ENCODE measurements at places on chromosomes 2 and 18.

DNA sequence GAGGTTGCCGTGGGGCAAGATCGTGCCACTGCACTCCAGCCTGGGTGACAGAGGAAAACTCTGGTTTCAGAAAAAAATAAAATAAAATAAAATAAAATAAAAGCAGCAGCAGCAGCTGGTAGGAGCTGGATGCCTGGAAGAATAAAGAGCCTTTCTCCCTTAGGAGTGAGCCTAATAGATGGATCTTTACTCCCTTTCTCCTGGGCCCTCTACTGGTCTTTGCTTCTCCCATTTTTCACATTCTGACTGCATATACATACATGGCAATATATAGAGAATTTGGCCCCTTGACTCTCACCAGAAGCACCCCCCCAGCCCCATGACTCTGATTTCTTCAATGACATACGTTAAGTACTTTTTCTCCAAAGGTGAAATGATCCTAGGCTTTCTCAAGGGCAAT is 9.8 kb upstream of the MALT1 start:
- DNase-seq, result peak; percentile 30

- no peak for DNase-seq
Observed at GRCh38 chr18:48136827-48137373, 206.4 kb upstream of the SMAD2 start.

GRCh38 chr2:174334278-174334715 is 457 bp upstream of the SP9 start:
- DNase-seq, result peak; percentile 36

- DNase-seq, result peak; percentile 84
Observed at GRCh38 chr2:64606479-64607363, 47.0 kb downstream of the SERTAD2 start.

GRCh38 chr2:199370150-199370780 is 87.5 kb downstream of the SATB2 start:
- DNase-seq, result peak; percentile 47

DNA sequence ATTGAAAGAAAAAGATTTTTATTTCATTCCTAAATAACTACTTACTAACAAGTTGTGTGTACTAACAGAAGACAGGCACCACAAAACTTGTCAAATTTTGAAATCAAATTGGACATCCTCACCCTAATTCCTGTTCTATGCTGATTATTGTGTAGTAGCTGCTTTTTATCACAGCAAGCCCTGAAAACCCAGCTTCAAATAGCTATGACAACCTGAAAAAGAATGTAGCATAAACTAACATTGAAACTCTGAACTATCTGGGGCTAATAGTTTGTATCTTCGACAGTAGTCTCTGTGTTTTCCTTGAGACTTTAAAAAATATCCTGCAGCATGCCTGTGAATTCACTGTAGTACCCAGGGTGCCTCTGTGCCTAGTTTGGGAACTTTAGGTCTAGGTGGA is 122.6 kb downstream of the WDPCP start:
- DNase-seq, result peak; percentile 8

DNA sequence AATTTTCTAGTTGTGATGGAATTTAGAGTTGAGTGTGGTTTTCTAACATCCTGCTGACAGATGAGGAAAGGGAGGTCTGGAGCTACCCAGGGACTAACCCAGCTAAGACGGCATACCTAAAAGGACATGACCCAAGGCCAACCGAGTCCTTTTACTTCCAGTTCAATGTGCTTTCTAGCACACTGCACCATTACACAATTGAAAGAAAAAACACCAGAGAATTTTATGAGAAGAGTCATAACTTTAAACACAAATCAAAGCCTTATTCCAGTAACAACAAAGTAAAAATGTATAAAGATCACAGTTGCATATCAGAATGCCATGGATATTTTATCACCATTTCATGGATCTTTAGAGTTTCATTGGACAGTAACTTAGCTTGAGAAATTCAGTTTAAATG is 480.3 kb downstream of the MEIS1 start:
- peak; percentile 75 for DNase-seq

GRCh38 chr18:44654573-44654972 is 26.1 kb upstream of the SETBP1 start:
- DNase-seq, result peak; percentile 85

GRCh38 chr2:54464341-54464740 is 8.2 kb downstream of the SPTBN1 start:
- DNase-seq, result no peak

DNA sequence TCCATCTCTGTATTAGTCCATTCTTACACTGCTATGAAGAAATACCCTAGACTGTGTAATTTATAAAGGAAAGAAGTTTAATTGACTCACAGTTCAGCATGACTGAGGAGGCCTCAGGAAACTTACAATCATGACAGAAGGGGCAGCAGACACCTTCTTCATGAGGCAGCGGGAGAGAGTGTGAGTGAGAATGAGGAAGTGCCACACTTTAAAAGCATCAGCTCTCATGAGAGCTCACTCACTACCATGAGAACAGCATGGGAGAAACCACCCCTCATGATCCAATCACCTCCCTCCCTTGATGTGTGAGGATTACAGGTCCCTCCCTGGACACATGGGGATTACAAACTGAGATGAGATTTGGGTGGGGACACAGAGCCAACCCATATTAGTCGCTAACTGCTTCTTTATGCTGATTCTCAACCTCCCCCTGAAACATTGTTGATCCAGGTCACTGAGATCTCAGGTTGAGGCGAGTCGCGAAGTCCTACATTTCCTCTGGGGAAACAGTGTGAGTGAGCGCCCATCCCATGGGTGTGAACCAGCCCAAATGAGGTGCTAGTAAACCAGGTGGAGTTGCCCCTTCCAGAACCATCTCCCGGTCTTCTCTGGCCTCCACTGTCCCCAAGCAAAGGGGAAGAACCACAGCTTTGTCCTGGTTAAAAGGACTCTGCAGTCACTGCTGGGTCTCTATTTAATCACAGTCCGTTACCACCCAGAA is 123.8 kb downstream of the CAPN13 start:
- DNase-seq, result no peak

DNA sequence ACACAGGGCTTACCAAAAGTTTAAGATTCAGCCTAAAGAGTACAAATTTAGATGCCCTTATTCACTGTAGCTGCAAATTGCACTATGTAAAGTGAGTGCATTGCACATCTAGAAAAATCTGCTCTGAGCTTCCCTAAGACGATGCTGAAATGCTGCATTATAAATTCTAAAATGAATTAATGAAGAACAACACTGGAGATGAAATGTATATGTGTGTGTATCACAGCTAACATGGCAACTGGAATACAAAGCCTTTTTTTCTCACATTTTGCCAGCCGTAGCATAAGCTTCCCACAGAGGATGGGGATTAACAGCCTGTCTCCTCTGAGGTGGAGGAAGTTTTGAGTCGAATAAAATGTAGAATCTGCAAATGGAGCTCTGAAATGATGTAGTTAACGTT is 338.3 kb upstream of the ZEB2 start:
- DNase-seq, result no peak

DNA sequence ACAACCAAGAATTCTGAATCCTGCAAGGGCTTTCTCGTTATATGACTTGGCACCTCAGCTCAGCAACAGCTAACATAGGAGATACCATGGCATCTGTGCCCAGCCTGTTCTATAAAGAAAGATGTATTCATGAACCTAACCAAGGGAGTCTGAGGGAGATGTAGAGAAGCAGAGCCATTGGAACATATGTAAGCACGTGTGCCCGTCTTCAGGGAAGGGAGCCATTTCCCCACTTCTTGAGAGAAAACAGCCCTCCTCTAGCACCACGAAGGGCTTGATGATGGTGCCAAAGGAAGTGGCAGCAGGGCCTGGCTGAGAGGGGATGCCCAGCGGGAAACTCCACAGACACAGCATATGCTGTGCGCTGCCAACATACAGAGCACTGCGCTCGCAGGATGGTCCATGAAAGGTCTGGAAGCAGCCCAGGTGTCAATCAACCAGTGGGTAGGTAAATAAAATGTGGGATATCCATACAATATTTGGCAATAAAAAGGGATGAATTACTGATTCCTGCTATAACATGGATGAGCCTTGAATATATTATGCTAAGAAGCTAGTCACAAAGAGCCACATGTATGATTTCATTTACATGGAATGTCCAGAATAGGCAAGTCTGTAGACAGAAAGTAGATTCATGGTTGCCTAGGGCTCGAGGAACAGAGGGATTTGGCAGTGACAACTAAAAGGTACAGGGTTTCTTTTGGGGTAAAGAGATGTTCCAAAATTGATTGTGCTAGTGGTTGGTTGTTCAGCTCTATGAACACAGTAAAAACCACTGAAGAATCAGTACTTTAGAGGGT is 16.1 kb downstream of the TMEM247 start:
- peak; percentile 64 for DNase-seq

DNA sequence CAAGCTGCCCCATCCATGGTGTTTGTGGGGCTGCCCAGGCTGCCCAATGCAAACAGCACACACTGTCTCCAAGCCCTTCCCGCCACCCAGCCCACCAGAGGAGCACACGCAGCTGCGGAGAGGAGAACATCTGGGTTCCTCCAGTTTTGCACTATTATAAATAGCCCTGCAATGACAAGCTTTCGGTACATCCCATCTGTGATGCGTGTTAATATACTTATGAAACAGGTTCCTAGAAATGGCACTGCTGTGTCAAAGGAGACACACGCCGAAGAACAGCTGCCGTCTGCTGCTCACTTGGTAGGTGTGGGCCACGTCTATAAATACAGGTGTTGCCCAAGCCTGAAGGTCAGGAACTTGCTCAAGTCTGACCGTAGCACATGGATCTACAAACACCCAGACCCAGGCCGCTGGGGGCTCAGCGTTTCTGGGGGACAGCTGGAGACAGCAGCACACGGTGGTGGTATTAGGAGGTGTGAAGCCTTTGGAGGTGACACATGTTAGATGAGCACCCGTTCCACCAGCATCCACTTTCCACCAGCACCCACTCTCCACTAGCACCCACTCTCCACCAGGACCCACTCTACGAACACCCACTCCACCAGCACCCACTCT is 34.3 kb downstream of the PXDN start:
- no peak for DNase-seq

DNA sequence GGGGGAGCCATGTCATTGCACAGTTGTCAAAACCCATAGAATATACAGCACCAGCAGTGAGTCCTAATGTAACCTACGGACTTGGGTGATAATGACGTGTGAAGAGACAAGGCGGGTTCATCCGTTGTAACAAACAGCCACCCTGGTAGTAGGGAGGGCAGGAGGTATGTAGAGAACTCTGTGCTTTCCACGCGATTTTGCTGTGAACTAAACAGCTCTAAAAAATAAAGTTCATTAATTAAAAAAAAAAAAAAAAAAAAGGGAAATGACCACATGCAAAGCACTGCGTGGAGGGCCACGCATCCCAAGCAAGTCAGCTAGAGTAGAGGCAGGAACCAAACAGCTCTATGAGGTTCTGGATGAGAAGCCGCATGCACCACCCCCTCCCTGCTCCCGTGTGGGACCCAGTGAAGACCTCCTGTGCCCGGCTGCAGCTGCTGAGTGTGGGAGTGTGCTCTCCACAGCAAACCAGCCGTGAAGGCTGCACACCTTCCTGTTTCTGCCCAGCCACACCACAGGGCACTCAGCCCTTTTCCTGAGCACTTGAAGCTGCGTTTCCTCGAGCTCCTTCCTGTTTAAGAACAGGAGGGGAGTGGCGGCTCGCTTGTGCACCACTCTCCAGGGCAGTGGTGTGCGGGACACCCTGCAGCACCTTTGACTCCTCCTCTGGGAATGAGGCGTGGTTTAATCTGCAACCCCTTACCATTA is 65.6 kb downstream of the ODC1 start:
- DNase-seq, result no peak

DNA sequence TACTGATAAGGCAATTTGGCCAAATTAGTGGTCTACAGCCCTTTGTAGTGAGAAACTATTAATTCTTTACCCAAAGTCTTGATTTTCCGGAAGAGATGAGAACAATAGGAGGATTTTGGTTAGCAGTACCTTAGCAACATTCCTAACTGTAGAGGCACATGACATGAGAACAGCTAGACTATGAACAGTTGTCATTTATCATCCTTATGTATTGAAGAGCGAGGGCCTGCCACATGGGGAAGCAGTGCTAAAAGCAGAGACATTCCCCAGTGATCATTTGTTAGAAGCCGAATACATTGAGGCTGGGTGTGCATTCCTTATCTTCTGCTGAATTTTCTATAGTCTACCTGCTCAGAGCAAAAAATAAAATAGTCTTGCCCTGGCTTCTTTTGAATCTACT is 65.2 kb downstream of the RBBP8 start:
- DNase-seq, result no peak

- no peak for DNase-seq
Observed at GRCh38 chr2:186113284-186113683, 372.8 kb upstream of the ZC3H15 start.

DNA sequence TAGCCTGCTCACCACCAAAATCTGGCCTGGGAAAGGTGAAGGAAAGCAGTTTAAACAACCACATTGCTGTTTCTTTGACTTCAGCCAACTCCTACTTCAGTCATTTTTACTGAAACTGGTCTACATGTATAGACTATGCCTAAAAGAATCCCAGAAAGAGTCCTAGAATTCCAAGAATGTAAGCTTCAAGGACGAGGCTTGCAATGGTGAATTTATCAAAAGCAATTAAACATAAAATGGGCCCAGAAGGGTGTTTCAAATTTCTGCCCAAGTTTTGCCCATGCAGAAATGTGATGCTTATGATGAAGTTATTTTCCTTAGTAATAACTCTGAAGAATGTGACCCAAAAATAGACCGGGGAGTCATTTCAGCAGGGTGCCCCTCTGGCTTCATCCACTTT is 16.6 kb downstream of the EN1 start:
- DNase-seq, result peak; percentile 60

- peak; percentile 28 for DNase-seq
Observed at GRCh38 chr18:45056926-45057325, 376.2 kb downstream of the SETBP1 start.

DNA sequence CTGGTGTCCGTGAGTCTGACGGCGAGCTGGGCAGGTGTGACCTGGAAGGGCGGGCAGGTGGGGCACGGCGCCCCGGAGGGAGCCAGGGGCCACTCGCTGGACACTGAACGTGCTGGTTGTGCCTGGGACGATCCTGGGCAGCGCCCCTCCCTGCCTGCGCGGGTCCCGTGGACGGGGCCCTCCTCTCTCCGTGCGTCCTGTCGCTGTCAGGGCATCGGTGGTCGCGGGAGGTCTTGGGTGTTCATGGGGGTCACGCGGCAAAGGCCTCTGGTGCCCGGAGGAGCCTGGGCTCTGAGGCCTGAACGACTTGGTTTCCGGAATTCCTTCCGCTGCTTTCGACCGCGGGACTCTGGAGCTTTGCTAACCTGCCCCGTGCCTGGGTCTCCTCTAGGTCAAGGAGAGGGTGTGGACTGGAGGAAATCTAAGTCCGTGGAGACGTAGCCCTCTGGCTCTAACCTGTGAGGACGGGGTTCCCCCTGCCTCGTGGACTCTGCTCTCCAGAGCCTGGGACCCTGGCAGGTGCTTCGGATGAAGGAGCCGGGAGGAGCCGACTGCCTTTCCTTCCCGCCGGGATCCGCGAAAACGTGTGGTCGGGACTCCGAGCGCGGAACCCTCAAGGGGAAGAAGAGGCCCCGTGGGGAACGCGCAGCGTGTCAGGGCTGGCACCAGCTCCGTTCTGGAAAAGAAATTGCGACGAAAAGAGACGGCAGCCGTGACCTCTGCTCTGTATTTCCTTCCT is 14.7 kb downstream of the SOX11 start:
- no peak for DNase-seq

GRCh38 chr2:85583667-85584353 is 421 bp upstream of the VAMP5 start:
- no peak for DNase-seq

GRCh38 chr2:100408941-100409340 is 8.5 kb downstream of the CHST10 start:
- DNase-seq, result no peak

GRCh38 chr2:215888680-215889079 is 124.7 kb downstream of the MREG start:
- no peak for DNase-seq

- no peak for DNase-seq
Observed at GRCh38 chr2:50343150-50343830, 688.6 kb downstream of the NRXN1 start.
